Spleen (tissue), 13 donors: ENCODE measurements at places on chromosomes 3 and 15. TPM values are rescaled to one million over a fixed set of nuclear protein-coding genes. Genes with fewer than 3 reads are reported as not detected.

- H3K27me3 ChIP-seq: no peaks in the 10 kb centered on the region
- peaks cover 32% of the 10 kb centered on the region for H3K4me1 ChIP-seq
- no peak for DNase-seq
- H3K36me3 ChIP-seq: no peaks in the 10 kb centered on the region
- no peak overlapping the region for H3K27ac ChIP-seq
Measured at GRCh38 chr3:72995337-72995736, 1.3 kb upstream of the PPP4R2 start.

- no peak overlapping the region for H3K4me3 ChIP-seq
- peaks cover 13% of the 10 kb centered on the region for H3K4me1 ChIP-seq
- no peaks in the 10 kb centered on the region for H3K27me3 ChIP-seq
- no peak for DNase-seq
- H3K36me3 ChIP-seq: no peaks in the 10 kb centered on the region
- no peak overlapping the region for H3K27ac ChIP-seq
Measured at GRCh38 chr3:23710555-23710954, 95.2 kb upstream of the UBE2E1 start.

- H3K36me3 ChIP-seq: no peaks in the 10 kb centered on the region
- no peaks in the 10 kb centered on the region for H3K4me1 ChIP-seq
- DNase-seq: no peak
Measured at GRCh38 chr3:58962040-58962651, 87.7 kb downstream of the CFAP20DC start.

DNA sequence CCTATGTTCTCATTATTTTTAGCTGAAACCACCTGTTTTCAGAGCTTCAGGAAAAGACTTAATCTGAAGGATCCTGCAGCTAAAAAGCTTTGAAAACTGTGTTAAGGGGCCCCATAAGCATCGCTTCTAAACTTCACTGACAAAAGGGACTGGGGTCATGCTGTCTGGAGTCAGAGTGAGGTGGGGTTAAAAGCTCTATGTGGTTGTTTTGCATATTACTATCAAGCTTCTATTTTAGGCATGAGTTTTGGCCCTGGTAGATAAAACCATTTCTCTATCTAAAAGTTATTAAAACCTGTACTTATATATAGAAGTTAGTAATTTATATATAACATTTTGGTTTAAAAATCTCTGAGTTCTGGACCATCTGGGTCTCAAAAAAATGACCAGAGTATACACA lies 45.5 kb downstream of the GPR160 start:
- no peak overlapping the region for H3K27ac ChIP-seq
- no peaks in the 10 kb centered on the region for H3K27me3 ChIP-seq
- DNase-seq: no peak
- peaks cover 4% of the 10 kb centered on the region for H3K4me1 ChIP-seq

Gene GPD1L
- polyA plus RNA-seq: 13.9 TPM

Gene RLBP1
- polyA plus RNA-seq: not detected

Gene PFKFB4
- 2.0 TPM for polyA plus RNA-seq

Gene DUOXA2
- polyA plus RNA-seq: not detected

DNA sequence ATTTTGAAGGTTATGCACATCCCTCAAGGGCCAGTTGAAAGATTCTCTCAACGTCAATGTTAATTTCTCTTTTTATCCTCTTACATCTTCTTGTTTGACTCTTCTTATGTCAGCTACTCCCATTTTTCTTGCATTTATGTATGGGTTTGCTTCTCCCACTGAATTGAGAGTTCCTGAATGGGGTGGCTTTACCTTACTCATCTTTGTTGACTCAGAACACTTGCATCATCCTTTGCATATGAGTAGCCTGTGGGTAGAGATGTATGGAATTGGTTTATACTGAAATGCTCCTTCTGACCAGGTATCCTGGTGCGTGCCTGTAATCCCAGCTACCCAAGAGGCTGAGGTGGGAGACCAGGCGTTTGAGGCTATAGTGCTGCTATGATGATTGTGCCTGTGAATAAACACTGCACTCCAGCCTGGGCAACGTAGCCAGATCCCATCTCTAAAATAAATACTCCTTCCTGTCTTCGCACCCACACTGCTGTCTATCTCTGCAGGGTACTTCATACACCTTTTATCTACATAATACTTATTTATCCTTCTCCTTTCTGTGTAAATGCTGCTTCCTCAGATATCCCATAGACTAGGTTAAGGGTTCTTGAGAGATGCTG lies 123.6 kb upstream of the DPH6 start:
- peaks cover 47% of the 10 kb centered on the region for H3K4me1 ChIP-seq
- DNase-seq: no peak
- no peaks in the 10 kb centered on the region for H3K36me3 ChIP-seq
- H3K27me3 ChIP-seq: no peaks in the 10 kb centered on the region
- no peak overlapping the region for H3K4me3 ChIP-seq

GRCh38 chr3:102258666-102259227 lies 176.1 kb upstream of the ZPLD1 start:
- DNase-seq: no peak
- no peak overlapping the region for H3K27ac ChIP-seq
- no peaks in the 10 kb centered on the region for H3K4me1 ChIP-seq
- no peaks in the 10 kb centered on the region for H3K36me3 ChIP-seq
- H3K27me3 ChIP-seq: no peaks in the 10 kb centered on the region

- no peaks in the 10 kb centered on the region for H3K27me3 ChIP-seq
- H3K4me3 ChIP-seq: no peak overlapping the region
- no peak overlapping the region for H3K27ac ChIP-seq
Measured at GRCh38 chr15:54560417-54560816, 582.2 kb downstream of the UNC13C start.

DNA sequence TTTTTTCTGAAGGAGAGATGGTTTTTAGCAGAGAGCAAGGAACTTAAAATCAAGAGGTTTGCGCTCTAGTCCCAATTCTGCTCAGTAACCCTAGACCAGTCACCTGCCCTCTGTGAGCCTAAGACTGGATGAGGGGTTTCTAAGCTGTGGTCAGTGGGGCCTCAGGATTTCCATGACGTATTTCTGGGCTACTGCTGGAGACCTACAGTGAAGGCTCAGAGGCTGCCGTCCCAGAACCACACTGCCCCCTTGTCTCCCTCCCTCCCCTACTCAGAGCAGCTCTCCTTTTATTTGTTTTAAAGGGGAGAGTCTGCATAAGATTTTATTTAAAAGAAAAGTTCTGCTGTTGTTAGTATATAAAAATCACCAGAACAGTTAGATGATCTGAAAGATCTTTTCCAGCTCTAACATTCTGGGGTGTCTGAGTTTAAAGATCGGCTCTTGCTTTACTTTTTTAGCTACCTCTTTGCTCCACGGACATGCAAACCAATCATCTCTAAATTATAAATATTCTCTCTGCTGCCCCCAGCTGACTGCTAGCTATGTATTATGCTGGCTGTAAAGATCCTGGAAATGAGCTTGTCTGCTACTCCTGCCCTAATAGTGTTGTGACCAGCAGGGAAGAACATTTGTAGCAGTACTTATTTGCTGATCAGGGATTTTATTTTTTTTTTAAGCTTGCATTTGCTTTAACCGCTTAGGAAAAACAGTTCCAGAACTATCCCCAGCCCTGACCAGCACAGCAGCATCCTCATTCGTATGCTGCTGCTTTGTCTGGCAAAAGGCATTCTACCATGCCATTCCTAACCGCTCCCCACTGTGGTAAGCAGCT lies 28.6 kb upstream of the NDUFB4 start:
- no peaks in the 10 kb centered on the region for H3K36me3 ChIP-seq
- H3K27ac ChIP-seq: no peak overlapping the region
- DNase-seq: no peak
- peaks cover 8% of the 10 kb centered on the region for H3K4me1 ChIP-seq

Gene MRPL46
- polyA plus RNA-seq: 37.3 TPM

Gene TRIM71
- polyA plus RNA-seq: 0.02 TPM

Gene DGKG
- polyA plus RNA-seq: 0.22 TPM

Gene XCR1
- polyA plus RNA-seq: 0.26 TPM
